Body of pancreas (tissue), 4 donors: ENCODE measurements at places on chromosomes 6 and 20.
A peak's percentile ranks its signal among the peaks of the same experiment; 100 is the strongest.

DNA sequence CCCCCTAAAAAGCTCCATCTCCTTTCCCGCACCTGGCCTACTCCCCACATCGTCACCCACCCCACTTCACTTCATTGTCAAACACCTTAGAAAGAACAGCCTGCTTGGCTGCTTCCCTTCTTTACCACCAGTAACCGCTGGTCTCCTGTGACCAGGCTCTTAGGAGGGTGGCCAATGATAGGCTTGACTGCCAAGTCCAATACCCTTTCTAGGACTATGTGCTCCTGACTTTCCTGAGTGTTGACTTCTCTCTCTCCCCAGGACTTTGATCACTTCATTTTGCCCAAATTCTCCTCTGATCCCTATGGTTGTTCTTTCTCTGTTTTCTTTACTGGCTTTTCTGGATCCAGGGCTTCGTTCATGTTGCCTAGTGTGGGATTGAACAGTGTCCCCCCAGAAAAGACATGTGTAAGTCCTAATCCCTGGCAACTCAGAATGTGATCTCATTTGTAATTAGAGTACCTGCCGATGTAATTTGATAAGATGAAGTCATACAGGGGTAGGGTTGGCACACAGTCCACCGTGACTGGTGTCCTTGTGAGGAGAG, 254.0 kb downstream of the GMDS start:
- DNase-seq = no peak

DNA sequence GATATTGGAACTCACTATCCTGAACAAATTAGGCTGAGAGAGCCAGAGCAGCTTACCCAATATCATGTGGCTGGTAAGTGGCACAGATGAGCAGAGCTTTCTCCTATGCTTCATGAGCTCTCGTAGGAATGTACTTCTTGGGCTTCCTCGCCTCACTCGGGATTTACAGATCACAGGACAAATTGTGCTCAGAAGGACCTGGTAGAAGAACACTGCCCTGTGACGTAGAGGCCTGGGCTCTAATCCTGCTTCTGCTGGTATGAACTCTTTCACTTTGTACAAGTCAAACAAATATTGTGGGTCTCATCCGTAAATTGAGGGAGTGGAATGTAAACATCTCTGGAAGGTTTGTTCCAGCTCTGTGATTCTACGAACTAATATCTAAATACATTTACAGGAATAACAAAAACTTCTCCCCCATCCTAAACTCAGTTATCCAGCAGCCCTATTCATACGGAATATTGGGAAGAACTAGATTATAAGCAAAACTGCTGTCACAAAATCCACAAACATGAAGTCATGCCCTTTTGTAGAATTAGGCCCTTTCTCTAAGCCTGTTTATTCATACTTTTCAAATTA, 187.6 kb downstream of the CLIC5 start:
- no peak for DNase-seq

DNA sequence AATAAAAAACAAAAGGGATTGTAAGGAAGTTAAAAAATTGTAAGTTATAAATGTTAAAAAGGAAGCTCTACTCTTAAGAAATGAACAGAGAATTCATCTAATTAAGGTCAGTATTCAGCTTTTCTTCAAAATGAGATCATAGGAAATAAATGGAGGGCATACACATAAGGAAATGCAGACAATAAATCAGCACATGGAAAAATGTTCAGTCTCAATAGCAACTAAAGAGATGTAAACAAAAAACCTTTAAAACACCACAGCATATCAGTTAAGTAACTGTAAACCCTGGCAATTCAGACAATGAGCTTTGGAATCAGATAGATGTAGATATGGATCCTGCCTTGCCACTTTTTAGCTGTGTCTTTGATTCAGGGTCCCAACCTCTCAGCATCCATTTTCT, 24.0 kb upstream of the CLIC5 start:
- no peak for DNase-seq

DNA sequence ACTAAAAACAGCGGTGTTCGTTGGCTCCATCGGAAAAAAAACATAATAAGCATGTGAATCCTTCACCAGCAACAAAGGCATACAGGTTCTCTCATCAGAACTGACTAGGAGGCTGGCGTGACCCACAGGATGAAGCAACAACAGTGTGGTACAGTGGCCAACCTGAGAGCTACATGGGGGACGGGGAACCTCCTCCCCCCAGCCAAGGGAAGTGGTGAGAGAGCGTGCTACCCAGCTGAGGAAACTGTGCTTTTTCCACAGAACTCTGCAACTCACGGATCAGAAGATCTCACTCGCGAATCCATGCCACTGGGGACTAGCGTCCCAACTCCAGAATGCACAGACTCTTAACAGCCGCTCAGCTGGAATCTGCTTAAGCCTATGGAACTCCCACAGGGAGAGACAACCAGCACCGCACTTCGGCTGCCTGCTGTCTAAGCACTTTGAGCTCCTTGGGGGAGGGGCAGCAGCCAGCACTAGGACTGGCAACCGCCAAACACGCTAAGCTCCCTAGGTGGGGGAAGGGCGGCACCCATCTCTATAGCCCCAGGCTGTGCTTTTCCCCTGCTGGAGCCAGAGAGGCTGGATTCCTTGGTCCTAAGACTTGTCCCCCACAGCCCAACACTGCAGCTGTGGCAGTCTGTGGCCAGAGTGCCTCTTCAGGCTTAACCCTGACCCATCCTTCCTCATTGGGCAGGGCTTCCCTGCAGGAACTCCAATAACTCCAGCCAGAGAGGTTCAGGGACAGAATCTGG, 538.3 kb upstream of the BTBD3 start:
- no peak for DNase-seq

- DNase-seq = no peak
Measured at GRCh38 chr20:12966468-12967085, 42.2 kb upstream of the SPTLC3 start.

- DNase-seq = no peak
Measured at GRCh38 chr20:24132246-24132645, 143.7 kb upstream of the GGTLC1 start.

- peak; percentile 70 for DNase-seq
Measured at GRCh38 chr6:53956068-53956711, 155.1 kb upstream of the MLIP start.

- no peak for DNase-seq
Measured at GRCh38 chr6:126086560-126086959, 100.2 kb downstream of the TRMT11 start.

DNA sequence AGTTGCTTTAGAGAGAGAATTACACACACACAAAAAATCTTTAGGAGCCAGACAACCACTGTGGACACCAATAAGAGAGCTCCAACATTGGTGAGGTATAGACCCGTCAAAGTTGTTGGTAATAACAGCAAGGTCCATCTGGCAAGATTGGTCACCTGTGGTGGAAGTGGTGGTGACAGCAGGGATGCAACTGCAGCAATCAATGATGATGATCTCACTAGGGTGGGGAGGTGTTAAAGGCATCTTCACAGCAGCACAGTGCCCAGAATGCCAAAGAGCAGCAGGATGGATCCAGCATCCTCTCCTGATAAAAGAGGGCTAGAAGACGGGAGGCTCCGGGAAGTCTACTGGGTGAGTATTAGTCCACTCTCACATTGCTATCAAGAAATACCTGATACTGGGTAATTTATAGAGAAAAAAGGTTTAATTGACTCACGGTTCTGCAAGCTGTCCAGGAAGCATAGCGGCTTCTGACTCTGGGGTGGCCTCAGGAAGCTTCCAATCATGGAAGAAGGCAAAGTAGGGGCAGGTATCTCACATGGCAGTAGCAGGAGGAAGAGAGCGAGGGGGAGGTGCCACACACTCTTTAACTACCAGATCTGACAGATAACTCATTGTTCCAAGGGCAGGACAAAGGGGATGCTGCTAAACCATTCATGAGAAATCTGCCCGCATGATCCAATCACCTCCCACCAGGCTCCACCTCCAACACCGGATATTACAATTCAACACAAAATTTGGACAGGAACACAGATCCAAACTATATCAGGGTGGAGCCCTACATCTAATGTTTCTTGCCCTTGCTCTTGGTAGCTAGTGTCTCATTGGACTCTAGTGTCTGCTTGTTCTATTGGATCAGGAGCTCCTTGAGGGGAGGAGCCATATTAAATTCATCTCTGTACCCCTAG, 48.9 kb downstream of the KLHL31 start:
- no peak for DNase-seq

DNA sequence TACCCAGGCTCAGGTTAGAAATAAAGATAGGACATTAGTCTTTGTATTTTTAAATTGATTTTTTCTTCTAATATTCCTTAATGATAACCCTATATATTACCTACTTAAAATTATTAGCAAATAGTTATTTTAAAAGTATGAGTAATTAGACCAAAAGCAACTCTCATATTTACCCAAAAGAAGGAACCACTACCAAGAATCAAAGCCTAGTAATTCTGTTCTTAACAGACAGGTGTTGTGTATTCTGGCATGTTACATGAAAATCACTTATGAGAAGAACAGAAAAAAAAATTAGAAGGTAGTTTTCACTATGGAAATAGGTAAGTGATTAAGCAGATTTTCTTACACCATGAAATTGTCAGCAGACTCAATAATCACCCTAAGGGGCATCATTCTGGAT, 105.1 kb downstream of the ATG5 start:
- DNase-seq = no peak

DNA sequence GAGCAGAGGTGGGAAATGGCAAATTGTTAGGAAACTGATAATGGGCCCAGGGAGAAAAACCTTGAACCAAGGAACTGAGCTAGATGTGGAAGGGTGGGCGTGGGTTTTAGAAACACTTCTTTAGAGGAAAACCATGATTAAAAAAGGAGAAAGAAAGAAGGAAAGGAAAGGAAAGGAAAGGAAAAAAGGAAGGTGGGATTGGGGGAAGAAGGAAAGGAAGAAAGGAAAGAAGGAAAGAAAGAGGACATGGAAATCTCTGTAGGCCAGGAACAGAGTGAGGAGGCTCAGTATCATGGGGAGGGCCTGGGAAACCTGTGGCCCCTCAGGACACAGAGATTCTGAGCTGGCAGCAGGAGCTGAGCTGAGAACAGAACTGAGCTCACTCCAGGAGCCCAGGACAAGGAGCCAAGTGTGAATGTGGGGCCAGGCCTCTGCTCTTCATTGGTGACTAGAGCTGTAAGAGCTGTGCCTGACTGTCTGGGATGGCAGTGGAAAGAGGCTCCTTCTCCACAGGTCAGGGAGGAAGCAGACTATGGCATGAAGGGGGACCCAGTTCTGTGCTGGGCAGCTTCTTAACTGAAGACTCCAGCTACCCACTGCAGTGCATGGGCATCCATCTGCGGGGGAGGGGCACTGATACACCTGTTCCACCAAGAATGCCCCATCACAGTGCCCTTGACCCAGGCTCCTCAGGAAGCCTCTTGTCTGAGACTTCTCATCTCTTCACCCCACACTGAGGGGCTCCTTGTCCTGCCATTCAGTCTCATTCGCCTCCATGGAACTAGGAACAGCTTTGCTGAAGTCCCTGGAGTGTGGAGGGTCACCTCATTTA, 116.1 kb upstream of the BACH2 start:
- no peak for DNase-seq

- DNase-seq = no peak
Measured at GRCh38 chr20:4886771-4887527, 114.4 kb downstream of the SLC23A2 start.

GRCh38 chr6:34055223-34055933, 90.5 kb downstream of the GRM4 start:
- peak; percentile 52 for DNase-seq

GRCh38 chr6:6960571-6961251, 147.1 kb upstream of the RREB1 start:
- DNase-seq = no peak
